ENCODE measurements at places on chromosomes 13 and 19.

GRCh38 chr13:76383676-76384461, 502.3 kb downstream of the KCTD12 start:
- DNase-seq, result no peak

DNA sequence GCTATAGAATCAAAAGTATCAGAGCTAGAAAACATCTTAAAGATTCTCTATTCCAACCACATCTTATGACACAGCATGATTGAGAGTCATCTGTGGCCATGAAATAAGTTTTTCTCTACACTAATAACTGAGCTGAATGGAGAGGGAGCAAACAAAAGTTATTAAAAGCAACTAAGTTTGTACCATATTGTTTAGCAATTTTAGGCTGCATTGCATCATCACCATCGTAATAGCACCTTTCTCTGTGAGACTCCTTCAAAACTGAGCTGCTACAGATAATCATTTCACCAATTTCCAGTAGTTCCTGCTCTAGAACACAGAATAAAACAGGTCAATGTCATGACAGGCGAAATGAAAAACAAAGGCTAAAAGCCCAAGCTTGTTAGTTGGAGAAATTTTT, 1183.9 kb downstream of the DIAPH3 start:
- DNase-seq, result no peak

- DNase-seq, result peak; percentile 52
These were observed 1.8 kb downstream of the FGF14 start for GRCh38 chr13:102399791-102400674.

- no peak for DNase-seq
These were observed 3.8 kb downstream of the TNNT1 start for GRCh38 chr19:55145232-55145631.

- DNase-seq, result no peak
These were observed 964 bp downstream of the SPINT2 start for GRCh38 chr19:38265213-38265861.

DNA sequence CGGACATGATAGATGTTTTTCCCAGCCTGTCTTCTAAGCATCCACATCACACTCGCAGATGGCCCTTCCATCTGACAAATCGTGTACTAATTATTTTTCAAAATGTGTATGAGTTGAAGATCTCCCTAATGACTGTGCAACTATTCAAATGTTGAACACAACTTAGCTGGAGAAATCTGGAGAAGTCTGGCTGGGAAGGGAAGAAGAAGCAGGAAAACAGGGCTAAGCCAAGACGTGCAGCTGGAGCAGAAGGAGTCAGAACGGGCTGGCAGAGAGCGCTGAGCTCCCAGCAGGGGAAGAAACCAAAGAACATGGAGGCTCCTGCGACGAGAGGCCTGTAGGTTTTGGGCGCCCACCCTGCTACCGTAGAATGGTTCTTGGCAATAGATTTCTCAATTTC, 13.2 kb upstream of the LATS2 start:
- no peak for DNase-seq

DNA sequence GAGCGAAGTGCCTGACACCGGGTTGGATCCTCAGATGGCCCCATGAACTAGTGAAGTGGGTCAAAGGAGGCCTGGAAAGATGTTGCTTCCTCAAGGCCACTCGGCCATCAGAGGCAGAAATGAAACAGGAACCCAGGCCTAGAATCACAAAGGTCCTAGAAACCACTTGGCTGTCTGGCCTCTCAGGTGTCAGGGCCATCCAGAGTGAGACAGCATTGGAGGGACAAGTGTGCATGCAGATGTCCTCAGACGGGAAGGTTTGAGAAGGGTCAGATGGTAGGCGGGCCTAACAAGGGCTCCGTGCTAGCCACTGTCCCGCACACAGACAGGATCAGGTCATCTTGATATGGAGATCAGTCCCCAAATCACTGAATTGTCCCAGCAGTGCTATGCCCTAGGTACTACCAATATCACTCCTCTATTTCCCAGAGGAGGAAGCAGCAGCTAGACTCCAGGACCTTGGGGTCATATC, 14.3 kb downstream of the CCDC97 start:
- DNase-seq, result no peak

DNA sequence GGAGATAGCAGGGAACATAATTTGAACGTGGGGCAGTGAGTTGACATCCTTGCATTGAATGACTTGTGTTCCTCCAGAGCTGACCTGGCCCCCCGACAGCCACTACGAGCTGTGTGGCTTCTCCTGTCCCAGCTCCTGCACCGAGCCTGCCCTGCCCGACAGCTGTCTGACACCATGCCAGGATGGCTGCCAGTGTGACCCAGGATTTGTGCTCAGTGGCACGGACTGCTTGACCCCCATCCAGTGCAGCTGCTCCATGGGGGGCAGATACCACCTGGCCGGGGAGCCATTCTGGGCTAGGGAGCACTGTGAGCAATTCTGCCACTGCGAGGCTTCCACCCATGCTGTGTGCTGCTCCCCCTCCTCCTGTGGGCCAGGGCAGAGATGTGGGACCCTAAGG, 29.2 kb upstream of the FXYD3 start:
- DNase-seq, result no peak

- DNase-seq, result no peak
These were observed 54.5 kb downstream of the NUFIP1 start for GRCh38 chr13:44934724-44935123.

- no peak for DNase-seq
These were observed 4.6 kb downstream of the PKN1 start for GRCh38 chr19:14437578-14438140.

DNA sequence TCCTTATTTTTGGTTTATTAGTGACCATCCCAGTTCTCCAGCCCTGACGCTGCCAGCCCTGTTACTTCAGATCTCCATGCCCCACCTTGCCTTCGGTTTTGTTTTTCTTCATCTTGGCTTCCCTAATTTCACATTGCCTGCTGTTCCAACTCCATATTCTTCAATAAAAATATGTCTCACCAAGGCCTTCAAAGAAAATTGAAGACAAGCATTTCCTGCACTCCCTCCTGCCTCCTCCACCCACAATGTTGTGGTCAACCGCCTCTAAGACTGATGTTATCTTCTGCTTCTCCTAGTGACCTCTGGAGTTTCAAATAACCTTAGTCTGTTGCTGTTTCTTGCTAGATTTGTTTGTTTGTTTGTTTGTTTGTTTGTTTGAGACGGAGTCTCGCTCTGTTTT, 14.6 kb downstream of the PLD3 start:
- DNase-seq, result no peak

GRCh38 chr19:33310606-33311325, 8.4 kb upstream of the CEBPA start:
- DNase-seq, result no peak

DNA sequence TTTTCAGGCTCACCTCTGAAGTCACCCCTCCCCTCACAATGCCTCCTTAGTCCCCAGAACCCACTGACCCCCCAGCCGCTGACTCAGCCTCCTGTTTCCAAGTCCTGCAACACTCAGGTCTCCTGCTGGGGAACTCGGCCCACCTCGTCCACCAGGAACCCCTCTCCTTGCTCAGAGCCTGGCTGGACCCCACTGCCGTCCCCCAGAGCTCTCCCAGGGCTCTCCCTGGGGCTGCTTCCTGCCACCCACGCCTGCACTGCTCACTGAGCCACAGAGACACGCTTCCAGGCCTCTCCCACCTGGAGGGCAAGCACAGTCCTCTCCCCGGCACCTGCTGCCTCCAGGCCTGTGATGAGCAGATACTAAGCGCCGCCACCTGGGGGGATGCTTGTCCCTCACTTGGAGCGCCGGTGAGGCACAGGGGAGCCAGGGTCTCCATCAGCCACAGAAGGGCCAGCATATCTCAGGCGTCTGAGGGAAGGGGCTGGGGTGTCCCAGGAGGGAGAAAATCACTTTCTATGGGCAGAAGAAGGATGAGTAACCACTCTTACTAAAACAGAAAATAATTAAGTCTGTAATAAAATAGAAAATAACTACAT, 53.8 kb downstream of the KLF2 start:
- no peak for DNase-seq

- no peak for DNase-seq
These were observed 539.5 kb upstream of the SLC10A2 start for GRCh38 chr13:103605546-103606326.

GRCh38 chr19:39936020-39936419, 1.6 kb upstream of the FCGBP start:
- DNase-seq, result no peak

- DNase-seq, result no peak
These were observed 3.7 kb upstream of the GP6 start for GRCh38 chr19:55041627-55042343.

DNA sequence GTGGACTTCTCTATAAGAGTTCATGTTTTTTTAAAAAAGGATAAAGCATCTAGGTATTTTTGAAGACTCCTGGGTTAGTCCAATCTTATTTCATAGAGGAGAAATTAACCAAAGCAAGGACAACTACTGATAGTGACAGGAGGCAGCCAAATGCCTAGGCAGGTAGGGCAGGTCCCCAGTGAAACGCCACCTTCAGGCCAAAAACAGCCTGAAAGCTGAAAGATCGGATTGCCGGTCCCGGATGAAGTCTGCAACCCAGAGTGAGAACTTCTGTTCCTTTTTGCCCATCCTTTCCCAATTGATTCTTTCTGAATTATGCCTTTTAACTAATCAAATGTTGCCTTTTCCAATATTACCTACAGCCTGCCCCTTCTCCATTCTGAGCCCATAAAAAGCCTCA, 6.1 kb upstream of the GGACT start:
- DNase-seq, result no peak

DNA sequence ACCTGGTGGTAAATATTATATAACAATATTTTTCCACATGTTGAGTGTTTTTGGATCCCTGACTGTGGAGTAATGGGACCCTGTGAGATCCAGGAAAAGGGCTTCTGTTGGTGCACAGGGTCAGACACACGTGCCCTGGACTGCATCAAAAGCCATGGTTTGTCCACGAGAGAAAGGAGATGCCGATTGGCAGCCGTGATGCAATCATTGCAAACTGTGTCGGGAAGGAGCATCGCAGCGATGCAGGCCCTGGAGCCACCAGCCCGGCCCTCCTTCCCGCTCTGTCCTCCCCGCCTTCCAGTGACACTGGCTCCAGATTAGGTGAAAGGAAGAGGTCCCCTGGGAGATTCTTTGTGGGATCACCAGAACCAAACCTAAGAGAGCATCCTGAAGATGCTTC, 9.1 kb downstream of the COL4A2 start:
- no peak for DNase-seq

DNA sequence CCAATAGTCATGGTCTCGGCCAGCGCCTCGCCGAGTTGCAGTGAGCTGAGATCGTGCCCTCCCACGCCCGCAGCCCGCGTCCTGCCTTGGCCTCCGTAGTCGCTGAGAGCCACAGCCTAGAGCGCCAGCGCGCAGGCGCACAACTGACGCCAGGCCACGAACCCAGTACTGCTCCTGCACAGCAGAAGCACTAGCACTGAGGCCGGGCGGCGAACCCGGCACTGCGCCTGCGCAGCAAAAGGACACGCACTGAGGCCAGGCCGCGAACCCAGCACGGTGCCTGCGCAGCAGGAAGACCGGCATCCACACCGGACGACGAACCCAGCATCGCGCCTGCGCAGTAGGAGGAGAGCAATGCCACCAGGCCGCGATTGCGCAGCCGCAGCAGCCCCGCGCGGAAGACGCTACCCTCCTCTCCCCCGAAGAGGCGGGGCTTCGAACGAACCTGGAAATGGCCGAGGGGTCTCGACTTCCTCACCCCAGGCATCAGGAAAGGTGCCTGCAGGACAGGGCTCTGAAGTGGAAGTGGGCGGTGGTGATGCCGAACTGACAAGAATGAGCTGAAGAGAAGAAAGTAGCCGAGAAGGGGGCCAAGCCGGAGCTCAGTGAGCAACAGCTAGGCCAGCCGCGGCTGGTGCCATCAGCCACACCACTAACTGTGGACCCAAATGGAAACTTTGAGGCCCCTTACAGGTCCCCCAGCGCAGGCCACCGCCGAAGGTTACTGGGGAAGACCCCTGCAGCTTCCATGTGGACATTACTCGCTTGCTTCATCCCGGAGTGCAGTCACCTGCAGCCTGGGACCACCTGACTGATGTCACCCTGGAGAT, 7.5 kb downstream of the F10 start:
- DNase-seq, result no peak

DNA sequence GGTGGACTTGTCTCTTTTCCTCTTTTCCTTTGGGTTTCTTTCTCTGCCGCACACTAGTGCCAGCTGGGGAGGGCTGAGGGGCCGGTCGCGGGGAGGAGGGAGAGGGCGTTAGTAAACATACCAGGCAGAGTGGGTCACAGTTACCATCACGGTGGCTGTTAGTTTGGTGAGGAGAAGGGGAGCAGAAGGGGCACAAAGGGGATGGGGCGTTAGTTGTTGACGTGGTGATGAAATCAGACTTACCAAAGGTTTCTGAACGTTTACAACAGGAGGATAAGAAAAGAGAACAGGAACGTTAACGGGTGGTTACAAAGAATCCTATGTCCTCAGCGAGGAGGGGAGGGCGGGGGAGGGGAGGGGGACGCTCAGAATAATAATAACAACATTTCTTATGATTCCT, 77.9 kb downstream of the PTPRS start:
- DNase-seq, result no peak

GRCh38 chr13:77013853-77014542, 13.0 kb downstream of the FBXL3 start:
- no peak for DNase-seq

Data from MM.1S (cell line).